Muscle of leg (tissue), 16 donors: ENCODE measurements at places on chromosomes 5 and 9. TPM values are rescaled to one million over a fixed set of nuclear protein-coding genes. Genes with fewer than 3 reads are reported as not detected.
A peak's percentile ranks its signal among the peaks of the same experiment; 100 is the strongest.

GRCh38 chr5:122120493-122120892 is 8.9 kb upstream of the ZNF474 start:
- H3K4me3 ChIP-seq, result no peak overlapping the region
- peaks cover 6% of the 10 kb centered on the region for H3K4me1 ChIP-seq
- H3K27me3 ChIP-seq, result no peaks in the 10 kb centered on the region

DNA sequence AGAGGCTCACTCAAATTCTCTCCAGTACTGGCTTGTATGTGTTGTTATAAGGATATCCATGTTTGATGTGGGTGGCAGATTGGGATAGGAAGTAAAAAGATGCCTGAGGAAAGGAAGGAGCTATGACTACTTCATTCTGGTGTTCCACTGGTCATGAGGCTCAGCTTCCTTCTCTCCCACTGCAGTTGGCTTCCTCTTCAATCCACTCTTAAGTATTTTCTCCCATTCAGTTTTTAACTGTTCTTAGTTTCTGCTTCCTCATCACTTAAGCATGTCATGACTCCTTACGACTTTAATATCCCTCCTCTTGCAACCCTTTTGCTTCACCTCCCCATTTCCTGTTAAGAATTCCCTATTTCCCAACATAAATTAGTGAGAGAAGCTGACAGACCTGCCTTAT is 81.1 kb downstream of the PJA2 start:
- peaks cover 4% of the 10 kb centered on the region for H3K36me3 ChIP-seq
- no peak overlapping the region for H3K4me3 ChIP-seq
- peak; percentile 27 for DNase-seq
- H3K27ac ChIP-seq, result peak overlapping the region; percentile 64
- peaks cover 17% of the 10 kb centered on the region for H3K4me1 ChIP-seq
- H3K27me3 ChIP-seq, result no peaks in the 10 kb centered on the region

The PTGR1 gene
- 39.4 TPM for total RNA-seq

The SLC6A18 gene
- total RNA-seq, result not detected

DNA sequence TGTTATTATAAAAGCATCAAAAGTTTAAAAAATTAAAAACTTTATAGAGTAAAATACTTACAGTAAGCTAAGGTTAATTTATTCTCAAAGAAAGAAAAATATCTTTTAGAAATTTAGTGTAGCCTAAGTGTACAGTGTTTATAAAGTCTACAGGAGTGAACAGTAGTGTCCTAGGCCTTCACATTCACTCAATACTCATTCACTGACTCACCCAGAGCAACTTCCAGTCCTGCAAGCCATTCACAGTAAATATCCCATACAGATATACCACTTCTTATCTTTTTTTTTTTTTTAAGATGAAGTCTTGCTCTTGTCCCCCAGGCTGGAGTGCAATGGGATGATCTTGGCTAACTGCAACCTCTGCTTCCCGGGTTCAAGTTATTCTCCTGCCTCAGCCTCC is 73.1 kb upstream of the FST start:
- no peaks in the 10 kb centered on the region for H3K4me1 ChIP-seq
- no peak overlapping the region for H3K27ac ChIP-seq
- DNase-seq, result no peak
- no peak overlapping the region for H3K4me3 ChIP-seq
- no peaks in the 10 kb centered on the region for H3K36me3 ChIP-seq
- no peaks in the 10 kb centered on the region for H3K27me3 ChIP-seq

DNA sequence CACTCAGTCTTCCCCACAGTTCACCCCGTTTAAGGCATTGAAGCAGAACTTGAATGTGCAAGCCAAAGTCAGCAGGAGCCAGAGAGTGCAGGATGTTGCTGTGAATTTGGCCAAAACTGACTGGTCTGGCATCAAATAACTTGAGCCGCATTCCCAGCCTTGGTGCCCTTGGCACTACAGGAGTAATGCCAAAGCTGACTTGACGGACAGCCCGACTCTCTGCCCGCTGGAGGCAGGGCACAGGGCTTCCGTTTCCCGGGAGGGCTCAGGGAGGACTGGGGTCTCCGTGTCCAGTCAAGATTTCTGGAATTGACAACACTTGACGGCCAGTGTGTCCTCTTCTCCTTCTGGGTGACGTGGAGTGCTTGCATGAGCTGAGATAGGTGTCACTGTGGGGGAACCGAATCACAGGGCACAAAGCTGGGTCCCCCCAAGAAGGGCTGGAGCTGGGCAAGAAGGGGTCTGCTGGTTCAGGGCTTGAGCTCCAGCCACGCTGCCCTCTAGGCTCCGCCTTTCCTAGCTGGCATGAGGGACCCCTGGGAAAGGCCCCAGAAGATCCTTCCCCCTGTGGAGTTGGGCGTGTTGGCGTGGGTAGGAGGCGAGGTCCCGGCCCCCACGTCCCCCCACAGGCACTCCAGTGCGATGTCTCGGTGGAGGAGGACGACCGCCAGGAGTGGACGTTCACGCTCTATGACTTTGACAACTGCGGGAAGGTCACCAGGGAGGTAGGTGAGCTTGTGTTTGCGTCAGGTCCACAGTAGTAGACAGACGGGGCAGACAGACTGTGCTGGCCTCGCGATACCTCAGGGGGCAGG is 25.2 kb downstream of the NKD2 start:
- H3K27me3 ChIP-seq, result peaks cover 3% of the 10 kb centered on the region
- H3K27ac ChIP-seq, result no peak overlapping the region
- H3K4me3 ChIP-seq, result no peak overlapping the region
- H3K4me1 ChIP-seq, result peaks cover 2% of the 10 kb centered on the region
- H3K36me3 ChIP-seq, result no peaks in the 10 kb centered on the region
- DNase-seq, result no peak

DNA sequence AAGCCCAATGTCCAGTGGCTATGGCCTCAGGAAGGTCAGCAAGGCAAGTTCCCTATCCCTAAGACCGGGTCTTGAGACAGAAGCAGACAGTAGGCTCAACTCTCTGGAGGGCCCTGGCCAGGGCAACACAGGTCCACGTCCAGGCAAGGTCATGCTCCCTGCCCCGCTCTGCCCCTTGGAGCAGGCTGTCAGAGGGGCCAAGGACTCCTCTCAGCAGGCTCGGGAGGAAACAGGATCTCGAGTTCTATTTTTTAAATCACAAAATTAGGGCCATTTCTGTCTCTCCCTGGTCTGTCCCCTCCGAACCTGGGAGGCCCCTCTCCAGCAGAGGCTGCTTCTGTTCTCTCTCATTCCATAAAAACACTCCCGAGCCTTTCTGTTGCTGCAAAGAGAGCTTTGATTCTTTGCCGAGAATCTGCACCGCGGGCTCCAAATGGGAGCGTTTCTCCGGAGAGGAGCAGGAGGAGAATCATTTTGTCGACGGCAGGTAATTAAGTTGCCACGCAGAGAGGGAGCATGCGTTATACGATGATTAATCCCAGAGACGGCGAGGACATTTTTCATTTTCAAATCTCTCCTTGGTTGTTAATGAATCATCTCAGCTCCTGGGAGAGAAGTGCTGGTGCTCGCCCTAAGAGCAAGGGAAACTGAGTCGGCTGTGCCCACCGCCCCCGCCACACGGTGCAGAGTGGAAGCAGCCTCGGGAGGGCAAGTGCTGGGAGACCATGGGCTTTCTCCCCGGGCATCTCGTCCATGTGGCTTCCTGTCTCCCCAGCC is 24.5 kb upstream of the FCN1 start:
- no peak overlapping the region for H3K4me3 ChIP-seq
- H3K4me1 ChIP-seq, result peaks cover 20% of the 10 kb centered on the region
- H3K27me3 ChIP-seq, result peaks cover 25% of the 10 kb centered on the region
- DNase-seq, result peak; percentile 25
- H3K27ac ChIP-seq, result no peak overlapping the region

The PTGS1 gene
- 2.7 TPM for total RNA-seq

DNA sequence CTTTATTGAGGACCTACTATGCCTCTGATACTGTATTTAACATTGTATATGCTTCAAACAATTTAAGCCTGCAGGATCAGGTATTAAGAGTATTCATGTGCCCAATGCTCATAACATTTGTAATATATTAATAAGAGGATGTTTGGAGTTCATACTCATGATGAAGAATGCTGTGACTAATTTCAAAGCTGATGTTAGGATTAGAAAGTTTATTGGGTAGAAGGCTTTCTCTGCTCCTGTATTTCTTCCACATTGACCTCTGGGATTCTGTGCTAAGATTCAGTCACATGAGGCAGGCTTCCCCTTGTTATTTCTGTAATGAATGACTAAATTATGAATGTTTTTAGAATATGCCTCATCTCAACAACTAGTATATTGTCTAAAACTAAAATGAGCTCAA is 456.4 kb downstream of the NFIB start:
- DNase-seq, result no peak
- no peak overlapping the region for H3K27ac ChIP-seq
- no peak overlapping the region for H3K4me3 ChIP-seq

GRCh38 chr9:2128618-2129017 is 113.5 kb downstream of the SMARCA2 start:
- H3K4me1 ChIP-seq, result peaks cover 26% of the 10 kb centered on the region
- no peak overlapping the region for H3K27ac ChIP-seq
- H3K27me3 ChIP-seq, result no peaks in the 10 kb centered on the region
- peaks cover 29% of the 10 kb centered on the region for H3K36me3 ChIP-seq

DNA sequence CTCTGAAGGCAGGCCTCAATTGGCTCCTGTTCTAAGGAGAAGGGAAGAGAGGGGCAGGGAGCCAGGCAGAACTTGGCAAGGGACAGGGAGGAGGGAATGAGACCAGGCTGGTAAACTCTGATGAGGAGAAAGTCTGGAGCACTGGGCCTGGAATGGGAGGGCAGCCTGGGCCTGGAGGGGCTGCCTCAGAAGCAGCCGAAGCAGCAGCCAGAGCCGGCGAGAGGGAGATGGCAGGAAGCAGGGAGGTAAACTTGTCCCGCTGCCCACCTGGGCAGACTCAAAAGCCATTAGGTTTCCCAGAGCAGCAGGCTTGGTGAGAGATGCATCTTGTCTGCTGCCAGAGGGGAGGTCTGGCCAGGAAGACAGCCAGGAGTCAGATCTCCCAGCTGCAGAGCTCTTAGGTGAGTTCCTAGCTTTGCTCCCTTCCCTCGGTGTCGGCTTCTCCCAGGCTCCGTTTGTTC is 37.0 kb upstream of the CRB2 start:
- H3K4me1 ChIP-seq, result peaks cover 22% of the 10 kb centered on the region
- DNase-seq, result peak; percentile 92
- no peaks in the 10 kb centered on the region for H3K36me3 ChIP-seq
- peak overlapping the region; percentile 20 for H3K27ac ChIP-seq
- H3K27me3 ChIP-seq, result no peaks in the 10 kb centered on the region

DNA sequence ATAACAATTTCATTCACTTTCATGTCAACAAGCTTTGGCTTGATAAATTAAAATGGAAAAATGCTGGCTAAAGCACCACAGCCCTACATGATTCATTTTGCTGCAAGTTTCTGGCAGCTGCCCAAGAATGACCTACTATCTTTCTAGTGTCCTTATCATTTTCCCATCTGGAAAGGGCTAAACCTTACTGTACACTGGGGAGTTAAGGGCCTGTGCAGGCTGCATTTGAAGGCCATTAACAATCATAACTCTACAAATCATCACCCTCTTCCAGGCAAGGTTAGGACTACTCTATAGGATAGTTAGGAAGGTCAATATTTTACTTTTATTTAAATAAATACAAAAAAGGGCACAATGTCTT is 579.7 kb upstream of the ZNF608 start:
- H3K4me1 ChIP-seq, result peaks cover 3% of the 10 kb centered on the region
- no peaks in the 10 kb centered on the region for H3K27me3 ChIP-seq
- H3K36me3 ChIP-seq, result no peaks in the 10 kb centered on the region
- no peak overlapping the region for H3K4me3 ChIP-seq
- no peak overlapping the region for H3K27ac ChIP-seq

GRCh38 chr9:87108661-87109060 is 161.4 kb upstream of the GAS1 start:
- H3K4me3 ChIP-seq, result no peak overlapping the region
- DNase-seq, result peak; percentile 97
- H3K4me1 ChIP-seq, result peaks cover 10% of the 10 kb centered on the region
- H3K27me3 ChIP-seq, result no peaks in the 10 kb centered on the region
- H3K27ac ChIP-seq, result peak overlapping the region; percentile 89
